AG04450 (cell line): ENCODE measurements at places on chromosomes 16 and 17.

DNA sequence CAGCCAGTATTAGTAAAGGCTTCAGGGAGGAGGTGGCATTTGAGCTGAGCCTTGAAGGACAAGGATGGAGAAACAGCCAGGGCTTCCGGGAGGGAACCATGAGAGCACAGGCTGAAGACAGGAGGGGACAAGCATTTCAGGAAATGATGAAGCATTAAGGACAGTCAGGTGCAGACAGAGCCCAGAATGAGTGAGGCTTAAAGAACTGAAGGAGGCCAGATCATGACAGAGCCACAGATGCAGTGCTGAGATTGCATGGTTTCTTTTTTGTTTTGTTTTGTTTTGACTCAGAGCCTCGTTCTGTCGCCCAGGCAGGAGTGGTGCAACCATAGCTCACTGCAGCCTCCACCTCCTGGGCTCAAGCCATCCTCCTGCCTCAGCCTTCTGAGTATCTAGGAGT, 211.5 kb downstream of the SOX9 start:
- DNase-seq = no peak

GRCh38 chr17:79095345-79096055, 20.9 kb downstream of the ENGASE start:
- DNase-seq = no peak

- no peak for DNase-seq
These were observed 12.8 kb upstream of the CLDN9 start for GRCh38 chr16:2999929-3000328.

DNA sequence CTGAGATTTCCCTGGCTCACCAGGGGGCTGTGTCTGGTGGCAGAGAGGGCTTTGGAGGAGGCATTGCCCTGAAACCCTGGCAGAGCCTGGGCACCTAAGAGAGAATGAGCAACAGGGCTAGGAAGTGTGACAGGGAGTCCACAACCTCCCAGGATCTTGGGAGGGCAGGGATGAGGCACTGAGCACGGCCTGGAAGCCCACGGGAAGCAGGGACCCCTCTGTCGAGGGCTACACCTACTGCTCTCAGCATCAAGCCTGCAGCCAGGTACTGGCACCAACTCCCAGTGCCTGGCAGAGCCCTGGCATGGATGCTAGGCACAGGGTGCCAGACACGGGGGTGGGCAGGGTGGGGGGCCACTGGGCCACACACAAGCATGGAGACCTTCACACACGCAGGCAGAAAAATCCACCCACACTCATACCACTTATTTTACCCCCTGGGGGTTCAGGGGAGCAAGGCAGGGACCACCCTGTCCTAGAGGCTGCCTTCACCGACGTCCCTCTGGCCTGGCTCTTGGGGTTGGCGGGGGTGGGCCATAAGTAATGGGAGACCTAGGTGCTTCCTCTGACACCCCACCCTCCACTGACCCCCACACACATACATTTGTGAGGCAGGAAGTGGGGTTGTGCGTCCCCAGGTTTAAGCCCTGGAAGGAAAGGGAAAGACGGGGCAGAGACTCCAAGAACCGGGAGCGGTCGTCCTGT, 970 bp upstream of the HSD11B2 start:
- DNase-seq = no peak

DNA sequence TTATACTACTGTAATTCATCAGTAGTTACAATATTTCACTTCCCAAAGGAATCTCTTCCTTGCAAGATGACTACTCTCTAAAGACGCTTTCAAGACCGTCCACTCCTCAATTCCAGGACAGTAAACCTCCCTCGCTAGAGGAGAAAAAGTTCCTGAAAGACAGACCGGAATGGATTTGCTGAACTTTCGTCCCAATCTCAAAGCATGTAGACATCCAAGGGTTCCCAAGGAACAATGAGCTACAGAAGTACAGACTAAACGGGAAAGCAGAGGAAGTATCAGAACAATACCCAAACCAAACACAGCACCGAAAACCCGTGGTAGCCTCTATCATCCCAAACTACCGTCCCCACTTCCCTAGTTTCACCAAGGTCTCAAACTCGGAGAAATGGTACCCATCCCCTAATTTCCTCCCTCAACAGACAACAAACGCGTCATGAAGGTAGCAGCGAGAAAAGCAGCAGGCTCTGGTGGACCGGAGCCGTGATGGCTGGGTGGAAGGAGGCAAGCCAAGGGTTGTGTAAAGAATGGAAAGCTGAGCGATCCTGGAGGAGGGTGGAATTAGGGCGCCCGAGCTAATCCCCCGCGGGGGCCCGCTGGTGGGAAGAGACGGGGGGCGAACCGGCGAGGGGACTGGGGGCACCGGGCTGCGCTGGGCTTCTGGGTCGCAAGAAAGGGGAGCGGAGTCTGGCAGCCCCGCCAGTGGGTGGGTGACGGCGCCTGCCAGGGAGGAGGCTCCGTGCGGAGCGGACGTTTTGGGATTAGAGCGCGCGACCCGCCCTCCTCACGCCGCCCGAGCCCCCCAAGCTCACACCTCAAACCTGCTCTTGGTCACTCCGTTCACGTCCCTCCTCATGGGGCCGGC, 647 bp downstream of the FBXL20 start:
- no peak for DNase-seq
